ENCODE measurements at places on chromosomes 6 and 20. TPM values are rescaled to one million over a fixed set of nuclear protein-coding genes. Genes with fewer than 3 reads are reported as not detected.

The ADGRF5 gene
- total RNA-seq: 283 TPM

DNA sequence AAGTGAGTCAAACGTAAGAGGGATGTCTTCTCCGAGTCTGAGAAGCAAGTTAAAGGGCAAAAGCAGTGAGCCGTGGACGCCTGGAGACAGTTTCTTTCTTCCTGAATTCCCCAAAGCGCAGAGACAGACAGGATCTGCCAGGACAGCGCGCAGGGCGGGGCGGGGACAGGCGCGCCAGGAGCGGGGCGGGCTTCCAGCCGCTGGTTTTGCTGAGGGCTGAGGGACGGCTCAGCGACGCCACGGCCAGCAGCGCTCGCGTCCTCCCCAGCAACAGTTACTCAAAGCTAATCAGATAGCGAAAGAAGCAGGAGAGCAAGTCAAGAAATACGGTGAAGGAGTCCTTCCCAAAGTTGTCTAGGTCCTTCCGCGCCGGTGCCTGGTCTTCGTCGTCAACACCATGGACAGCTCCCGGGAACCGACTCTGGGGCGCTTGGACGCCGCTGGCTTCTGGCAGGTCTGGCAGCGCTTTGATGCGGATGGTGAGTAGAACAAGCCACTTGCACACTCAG, at the start of gene SCGN:
TSS of gene SCGN (plus strand) at position 209 of the 509 bp plus-strand sequence. CDS start at position 398, 189 bp downstream.
- H3K27ac ChIP-seq: no peak within 1 kb of the TSS
- H3K27me3 ChIP-seq: peaks cover 36% of the 10 kb centered on the region
- peak; percentile 77 for DNase-seq
- H3K4me1 ChIP-seq: no peaks in the 10 kb centered on the region
- no peaks in the 10 kb centered on the region for H3K36me3 ChIP-seq
- peak within 1 kb of the TSS; percentile 4 for H3K4me3 ChIP-seq

GRCh38 chr6:118212451-118213173, 305.5 kb downstream of the SLC35F1 start:
- no peak overlapping the region for H3K4me3 ChIP-seq
- no peaks in the 10 kb centered on the region for H3K36me3 ChIP-seq
- DNase-seq: no peak

GRCh38 chr20:8933381-8933807, 135.5 kb upstream of the PLCB4 start:
- H3K4me1 ChIP-seq: peaks cover 5% of the 10 kb centered on the region
- no peaks in the 10 kb centered on the region for H3K27me3 ChIP-seq
- no peaks in the 10 kb centered on the region for H3K36me3 ChIP-seq
- DNase-seq: no peak
